HTR-8/SVneo (cell line): ENCODE measurements at places on chromosomes 11 and 22.

- no peak for DNase-seq
These were observed 66.1 kb upstream of the THY1 start for GRCh38 chr11:119489087-119489486.

DNA sequence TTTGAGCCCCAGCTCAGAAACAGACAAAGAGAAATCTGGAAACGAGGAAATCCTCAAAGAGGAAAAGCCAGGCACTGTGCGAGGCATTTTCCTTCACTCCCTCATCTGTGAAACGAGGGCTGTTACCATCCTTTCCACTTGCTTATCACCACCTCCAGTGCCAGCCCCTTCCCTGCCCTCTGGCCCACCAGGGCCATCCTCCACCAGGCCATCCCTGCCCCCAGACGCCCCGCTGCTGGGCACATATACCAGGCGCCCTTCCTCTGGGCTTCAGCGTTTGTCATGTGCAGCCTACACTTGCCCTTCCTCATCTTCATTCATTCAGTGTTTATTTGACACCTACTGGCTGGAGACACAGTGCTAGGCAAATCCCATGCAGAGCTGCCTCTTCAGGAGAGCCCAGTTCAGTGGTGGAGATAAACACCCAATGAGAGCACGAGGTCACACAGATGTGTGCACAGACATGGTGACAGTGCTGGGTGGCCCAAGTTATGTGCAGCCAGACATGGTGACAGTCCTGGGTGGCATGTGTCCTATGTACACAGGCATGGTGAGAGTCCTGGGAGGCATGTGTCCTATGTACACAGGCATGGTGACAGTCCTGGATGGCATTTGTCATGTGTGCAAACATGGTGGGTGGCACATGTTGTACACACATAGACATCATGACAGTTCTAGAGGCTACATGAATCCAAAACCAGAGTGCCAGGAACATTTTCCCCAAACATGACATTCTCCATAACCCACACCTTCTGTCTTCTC, 9.7 kb downstream of the SPTBN2 start:
- no peak for DNase-seq

GRCh38 chr11:46701078-46701654, 335 bp downstream of the ZNF408 start:
- no peak for DNase-seq

- no peak for DNase-seq
These were observed 1.5 kb upstream of the PACSIN3 start for GRCh38 chr11:47187723-47188122.
